ENCODE measurements at places on chromosomes 5 and 9.

DNA sequence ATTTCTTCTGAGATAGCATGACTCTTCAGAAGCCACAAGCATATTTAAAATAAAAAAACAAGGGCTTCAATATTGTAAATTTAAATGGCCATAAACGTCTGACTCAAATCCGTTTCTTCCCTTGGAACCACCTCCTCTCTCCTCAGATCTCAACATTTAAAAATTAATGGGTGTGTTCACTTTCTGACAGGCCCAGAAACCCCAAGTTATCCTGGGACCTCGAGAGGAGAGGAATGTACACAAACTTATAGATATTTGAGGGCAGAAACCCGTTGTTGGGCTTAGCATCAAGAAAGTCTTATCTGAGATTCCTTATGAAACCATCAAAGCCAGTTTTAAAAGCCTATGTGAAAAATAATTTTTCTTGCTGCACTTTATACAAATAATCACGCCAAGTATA, 29.2 kb downstream of the MLLT3 start:
- DNase-seq = no peak

DNA sequence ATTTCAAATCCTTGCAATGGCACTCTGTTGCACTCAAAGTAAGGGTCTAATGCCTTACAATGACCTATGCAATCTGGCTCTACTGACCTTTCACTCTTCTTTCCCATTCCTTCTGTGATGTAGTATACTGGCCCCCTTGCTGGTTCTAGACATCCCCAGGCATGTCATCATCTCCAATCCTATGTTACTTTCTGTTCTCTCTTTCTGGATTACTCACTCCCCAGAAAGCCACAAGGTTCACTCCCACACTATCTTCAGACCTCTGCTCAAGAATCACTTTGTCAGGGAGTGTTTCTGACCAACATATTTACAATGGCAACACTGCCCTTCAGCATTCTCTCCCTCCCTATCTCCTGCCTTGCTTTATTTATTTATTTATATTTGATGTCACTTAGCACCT, 802.2 kb upstream of the WWC1 start:
- no peak for DNase-seq

- no peak for DNase-seq
Measured at GRCh38 chr9:30382271-30382670, 2002.2 kb upstream of the ACO1 start.

DNA sequence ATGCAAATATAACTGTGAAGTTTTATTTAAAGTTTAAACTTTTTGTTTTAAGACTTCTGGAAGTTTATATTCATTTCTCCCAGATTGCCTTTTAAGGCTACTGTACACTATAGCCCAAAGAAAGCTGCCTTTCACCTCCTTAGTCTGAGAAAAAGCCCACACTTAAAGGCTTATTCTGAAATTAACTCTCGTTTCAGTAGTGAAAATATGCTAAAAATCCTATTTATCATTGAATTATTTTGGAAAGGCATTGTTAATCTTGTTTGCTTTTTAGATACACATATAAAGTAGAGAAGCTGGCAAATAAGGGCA, 3.3 kb upstream of the PURA start:
- DNase-seq = no peak

GRCh38 chr5:102794047-102794446, 38.9 kb downstream of the PAM start:
- no peak for DNase-seq

GRCh38 chr9:112971415-112971814, 40.6 kb downstream of the ZNF883 start:
- no peak for DNase-seq

DNA sequence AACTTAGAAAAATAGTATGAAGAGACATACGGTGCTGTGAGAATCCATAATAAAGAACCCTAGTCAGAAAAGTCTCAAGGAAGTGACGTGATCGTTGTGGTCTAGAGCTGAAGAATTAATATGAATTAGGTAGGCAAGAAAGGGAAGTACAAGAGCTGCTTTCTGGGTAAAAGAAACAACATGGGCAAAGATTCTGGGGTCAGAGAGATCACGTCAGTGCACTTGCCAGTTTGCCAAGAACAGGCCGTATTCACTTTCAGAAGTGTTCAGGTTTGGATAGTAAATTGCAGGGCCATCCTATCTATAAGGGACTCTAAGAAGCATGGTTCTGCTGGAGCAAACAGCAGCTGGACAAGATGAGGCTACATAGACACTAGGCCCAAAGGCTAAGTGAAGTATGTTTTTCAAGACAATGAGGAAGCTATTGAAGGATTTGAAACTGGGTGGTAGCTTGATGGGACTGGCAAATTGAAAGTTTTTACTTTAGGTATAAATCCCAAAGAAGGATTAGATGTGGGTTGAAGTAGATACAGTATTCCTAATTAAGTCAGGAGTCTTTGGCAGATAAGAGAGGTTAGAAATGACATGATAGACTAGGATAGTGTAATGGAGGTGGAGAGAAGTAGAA, 4.8 kb upstream of the CHD1 start:
- DNase-seq = no peak

GRCh38 chr5:180070756-180071530, 616 bp downstream of the RNF130 start:
- DNase-seq = peak; percentile 33

- no peak for DNase-seq
Measured at GRCh38 chr5:17398866-17399835, 98.9 kb upstream of the TAF11L2 start.

DNA sequence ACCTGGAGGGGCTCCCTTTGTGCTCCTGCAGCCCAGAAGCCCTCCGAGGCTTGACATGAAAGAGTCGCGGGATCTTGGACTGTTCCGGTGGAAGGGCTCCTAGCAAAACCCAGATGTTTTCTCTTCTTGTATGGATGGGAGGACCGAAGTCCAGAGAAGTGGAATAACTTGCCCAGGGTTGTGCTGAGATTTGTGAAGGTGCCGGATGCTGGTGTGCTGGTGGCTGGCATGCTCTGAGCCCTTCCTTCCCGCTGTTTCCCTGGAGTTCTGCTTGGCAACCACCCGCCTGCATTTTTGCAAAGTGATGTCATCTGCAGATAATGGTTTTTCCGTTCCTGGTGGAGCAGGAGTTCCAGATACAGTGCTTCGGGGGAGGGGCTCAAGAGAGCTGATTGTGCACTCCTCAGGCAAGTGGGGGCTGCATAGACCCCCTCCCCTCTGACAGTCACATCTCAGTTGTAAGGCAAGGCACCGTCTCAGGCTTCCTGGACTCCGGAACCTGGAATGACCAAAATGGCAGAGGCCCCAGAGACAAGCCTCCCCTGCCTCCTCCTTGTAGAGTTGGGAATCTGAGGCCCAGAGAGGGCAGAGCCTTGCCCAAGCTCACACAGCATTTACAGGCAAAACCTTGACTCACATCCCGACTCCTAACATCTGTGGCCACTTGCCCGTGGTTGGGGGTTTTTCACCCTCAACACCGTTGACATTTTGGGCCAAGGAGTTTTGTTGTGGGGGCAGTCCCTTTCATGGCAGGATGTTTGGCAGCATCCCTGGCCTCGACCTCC, 157.0 kb downstream of the RGS3 start:
- DNase-seq = peak; percentile 82

DNA sequence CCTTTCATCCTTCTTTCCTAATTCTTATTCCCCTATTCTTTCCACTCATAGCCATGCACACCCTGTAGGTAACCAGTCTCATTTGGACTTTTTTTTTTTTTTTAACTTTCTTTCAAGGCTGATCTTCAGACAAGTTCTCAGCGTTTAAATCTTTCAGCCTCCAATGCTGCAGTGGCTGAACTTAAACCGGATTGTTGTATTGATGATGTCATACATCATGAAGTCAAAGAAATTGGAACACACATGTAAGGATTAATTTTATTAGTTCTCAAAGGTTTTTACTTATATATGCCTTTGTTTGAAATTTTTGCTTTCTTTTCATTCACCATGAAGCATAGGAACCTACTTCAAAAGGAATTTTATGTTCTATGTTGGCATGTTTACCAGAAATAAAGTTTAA, 22.1 kb downstream of the SHLD3 start:
- DNase-seq = no peak

GRCh38 chr5:13735691-13736090, 208.8 kb downstream of the DNAH5 start:
- no peak for DNase-seq

DNA sequence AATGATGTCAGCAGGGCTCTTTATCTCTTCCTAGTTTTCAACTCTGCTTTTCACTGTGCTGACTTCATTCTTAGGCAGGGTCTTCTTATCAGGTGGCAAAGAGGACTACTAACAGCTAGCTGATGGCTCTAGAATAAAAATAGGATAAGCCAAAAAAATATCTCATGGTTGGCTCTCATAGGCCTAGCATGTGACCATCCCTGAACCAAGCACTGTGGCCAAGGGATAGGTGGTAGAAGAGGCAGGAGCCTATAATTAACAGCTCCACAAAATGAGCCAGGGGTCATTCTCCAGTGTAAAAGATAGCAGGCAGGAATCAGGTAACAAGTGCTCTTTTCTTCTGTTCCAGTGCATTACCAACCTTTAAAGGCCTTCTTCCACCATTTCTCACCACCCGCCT, 21.1 kb downstream of the ANKDD1B start:
- no peak for DNase-seq

GRCh38 chr5:67255881-67256280, 59.3 kb upstream of the CD180 start:
- no peak for DNase-seq

DNA sequence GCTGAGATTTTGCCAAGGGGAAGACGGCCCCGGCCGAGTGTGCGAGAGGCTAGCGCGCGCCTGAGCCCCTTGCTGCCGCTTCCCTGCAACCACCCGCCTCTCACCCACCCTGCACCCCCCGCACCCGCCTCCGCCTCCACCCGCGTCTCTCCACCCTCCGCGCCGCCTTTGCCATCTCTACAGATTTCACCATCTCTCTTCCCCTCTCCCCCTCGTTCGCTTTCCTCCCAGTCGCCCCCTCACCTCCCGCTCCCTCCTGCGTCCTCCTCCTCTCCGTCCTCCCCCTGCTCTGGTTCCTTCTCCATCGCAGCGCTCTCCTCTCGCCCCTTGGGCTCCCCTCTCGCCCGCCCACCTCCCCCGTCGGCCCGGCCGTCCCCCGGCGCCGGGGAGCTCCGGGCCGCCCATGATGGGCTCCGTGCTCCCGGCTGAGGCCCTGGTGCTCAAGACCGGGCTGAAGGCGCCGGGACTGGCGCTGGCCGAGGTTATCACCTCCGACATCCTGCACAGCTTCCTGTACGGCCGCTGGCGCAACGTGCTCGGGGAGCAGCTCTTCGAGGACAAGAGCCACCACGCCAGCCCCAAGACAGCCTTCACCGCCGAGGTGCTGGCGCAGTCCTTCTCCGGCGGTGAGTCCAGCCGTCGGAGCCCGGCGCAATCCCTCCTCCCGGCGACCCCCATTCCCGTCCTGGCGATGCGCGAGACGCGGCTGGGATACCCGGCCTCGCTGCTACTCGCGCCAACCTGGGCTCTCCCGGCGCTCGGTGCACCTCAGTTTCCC, at the start of gene PRDM12:
Gene PRDM12, plus strand, starts transcription at position 344 of the 778 bp plus-strand sequence. Its CDS starts 60 bp downstream, at position 404.
- peak; percentile 47 for DNase-seq

GRCh38 chr5:89572696-89573095, 689.7 kb upstream of the MEF2C start:
- no peak for DNase-seq
